ENCODE measurements at places on chromosomes 3 and 15.
A peak's percentile ranks its signal among the peaks of the same experiment; 100 is the strongest.

DNA sequence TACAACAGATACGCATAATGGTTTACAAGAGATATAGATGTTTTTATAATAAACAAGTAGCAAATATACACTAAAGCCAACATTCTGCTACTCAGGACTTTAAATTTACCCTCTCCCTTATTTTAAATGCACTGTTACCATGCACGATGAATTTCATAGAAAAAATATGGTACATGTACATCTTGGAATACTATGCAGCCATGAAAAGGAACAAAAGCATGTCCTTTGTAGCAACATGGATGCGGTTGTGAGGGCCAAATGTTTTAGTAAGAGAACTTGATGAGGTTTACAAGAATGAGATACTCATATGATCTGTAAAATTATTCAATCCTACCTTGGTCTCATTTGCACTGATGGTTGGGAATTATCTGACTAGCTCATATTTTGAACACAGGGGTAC is 769.3 kb downstream of the VGLL3 start:
- DNase-seq = no peak

GRCh38 chr15:92082006-92082843 is 228.7 kb downstream of the SLCO3A1 start:
- DNase-seq = peak; percentile 80

DNA sequence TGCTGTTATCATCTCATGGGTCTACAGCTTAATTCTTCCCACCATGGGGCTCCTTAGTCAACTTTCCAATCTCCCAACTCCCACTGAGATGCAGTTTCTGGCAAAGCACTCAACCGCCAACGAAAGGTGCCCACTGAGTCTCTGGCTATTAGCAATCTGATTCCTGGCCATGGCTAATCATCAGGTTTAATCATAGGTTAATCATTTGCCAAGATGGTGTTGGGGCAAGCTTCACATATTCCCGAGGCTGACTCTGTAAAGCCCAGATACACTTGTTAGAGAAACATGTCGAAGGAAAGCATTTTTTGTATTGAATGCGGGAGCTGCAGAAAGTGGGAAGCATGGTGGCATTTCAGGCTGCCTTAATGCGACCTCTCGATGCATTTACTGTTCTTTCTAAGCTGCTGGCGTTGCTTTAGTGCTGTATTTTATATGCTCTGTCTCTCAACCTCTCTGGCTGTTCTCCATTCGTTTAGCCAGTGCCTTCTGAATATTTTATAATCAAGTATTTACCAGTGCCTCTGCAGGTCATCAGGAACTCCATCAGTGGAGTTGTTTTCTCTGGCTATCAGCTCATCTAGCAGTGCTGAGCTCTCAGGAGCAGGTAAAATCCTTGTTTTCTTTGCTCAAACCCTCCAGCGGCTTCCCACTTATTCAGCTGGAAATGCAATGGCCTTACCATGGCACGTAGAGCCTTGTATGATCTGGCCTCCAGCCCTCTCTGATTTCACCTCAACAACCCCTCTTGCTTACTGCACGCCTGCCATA is 67.0 kb downstream of the EDEM1 start:
- DNase-seq = no peak

- DNase-seq = no peak
Measured at GRCh38 chr15:35182841-35183479, 97.9 kb upstream of the NANOGP8 start.

GRCh38 chr3:162175878-162176277 is 679.3 kb downstream of the OTOL1 start:
- no peak for DNase-seq

- no peak for DNase-seq
Measured at GRCh38 chr3:63861306-63861705, 2.3 kb downstream of the THOC7 start.

GRCh38 chr3:47385796-47386195 is 5.0 kb downstream of the PTPN23 start:
- DNase-seq = no peak

Measured in SK-N-DZ (cell line).